ENCODE measurements at places on chromosomes 7 and 10. TPM values are rescaled to one million over a fixed set of nuclear protein-coding genes. Genes with fewer than 3 reads are reported as not detected.
A peak's percentile ranks its signal among the peaks of the same experiment; 100 is the strongest.

- no peak for DNase-seq
These were observed 126.4 kb upstream of the SDK1 start for GRCh38 chr7:3174515-3175284.

DNA sequence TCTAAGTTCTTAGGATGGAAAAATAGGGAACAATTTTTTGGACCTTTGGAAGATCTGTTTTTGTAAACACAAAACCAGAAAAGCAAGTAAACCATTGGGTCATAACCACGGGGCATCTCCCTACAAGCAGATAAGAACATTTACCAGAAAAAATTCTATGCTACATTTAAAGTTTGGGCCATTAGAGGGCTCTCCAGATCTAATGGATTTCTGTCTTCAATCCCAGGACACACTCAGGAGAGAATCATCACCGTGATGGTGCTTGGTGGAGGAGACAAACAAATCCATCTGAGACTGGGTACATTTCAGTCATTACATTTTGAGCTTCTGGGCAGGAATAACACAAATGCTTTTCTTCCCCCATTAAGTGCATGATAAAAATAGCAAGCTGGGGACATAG lies 178.4 kb upstream of the TARP start:
- no peak for DNase-seq

DNA sequence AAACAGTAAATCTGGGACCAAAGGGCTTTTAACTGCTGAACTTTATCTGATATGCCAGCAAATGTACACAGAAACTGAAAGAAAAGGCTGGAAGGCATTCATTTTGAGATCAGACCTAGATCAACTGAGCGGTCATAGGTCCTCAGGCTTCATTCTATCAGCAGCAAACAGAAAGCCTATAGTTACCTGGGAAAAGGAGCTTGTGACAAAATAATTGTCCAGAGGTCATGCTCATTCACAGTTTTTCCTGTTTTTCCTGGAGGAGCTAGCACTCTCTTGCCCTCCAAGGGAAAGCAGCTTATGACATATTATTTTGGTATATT lies 320.2 kb downstream of the AHR start:
- no peak for DNase-seq

GRCh38 chr7:111958431-111958830 lies 247.8 kb downstream of the DOCK4 start:
- no peak for DNase-seq

DNA sequence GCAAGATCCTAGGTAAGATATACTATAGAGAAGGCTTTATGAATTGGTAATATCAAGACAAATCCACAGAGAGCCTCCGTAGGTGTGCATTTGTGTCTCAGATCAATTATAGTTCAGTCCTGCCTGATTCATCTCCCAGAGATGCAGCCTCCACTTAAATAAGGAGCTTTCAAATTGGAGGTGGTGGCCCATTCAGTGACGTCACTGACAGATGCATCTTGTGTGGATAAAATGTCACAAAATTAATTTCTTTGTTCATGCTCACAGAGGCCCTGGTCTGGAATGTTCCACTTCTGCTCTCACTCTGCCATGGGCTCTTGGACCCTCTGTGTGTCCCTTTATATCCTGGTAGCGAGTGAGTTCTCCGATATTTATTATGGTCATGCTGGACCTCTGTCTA lies 157.1 kb upstream of the PRSS58 start:
- DNase-seq: no peak

DNA sequence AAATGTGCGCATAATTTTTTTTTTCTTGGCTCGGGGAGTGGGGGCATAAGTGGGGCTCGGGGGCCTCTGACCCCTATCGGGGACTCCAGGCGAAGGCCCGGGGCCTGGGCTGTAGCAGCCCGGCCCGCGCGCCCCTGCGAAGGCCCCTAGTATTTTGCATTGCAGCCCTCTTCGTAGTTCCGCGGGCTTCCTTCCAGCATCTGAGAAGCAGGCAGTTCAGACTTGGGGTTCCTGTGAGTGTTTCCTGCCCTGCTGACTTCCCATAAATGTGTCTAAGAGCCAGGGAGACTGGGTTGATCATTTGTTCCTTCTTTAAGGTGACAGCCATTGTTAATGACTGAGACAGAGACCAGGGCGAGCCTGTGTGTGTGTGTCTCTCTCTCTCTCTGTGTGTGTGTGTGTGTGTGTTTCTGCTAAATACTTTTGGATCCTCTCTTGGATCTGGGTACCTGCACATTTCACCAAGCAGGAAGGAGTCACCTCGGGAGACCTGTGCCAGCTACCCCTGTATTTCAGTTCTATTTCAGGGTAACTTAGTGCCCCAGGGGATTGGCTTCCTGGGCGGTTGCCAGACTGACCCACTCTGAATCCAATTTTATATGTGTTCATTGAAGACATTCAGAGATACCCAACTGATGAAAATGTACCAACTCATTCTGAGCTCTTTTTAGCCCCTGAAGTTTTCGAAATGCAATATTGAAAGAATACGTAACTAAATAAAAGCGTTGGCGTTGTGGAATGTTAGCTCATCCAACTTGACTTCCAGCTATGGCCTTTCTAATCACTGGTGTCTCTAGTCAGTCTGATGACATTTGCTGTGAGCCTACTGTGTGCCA lies 805 bp downstream of the MSRB2 start:
- DNase-seq: peak; percentile 5

Gene CCDC6
- total RNA-seq: 42.8 TPM

Data from kidney epithelial cell (primary cell).